Natural killer cell treated with Interleukin-12 subunit alpha and Interleukin-12 subunit beta and Interleukin-15 and Interleukin-18, amount 100 ng/mL, for 72 hours (primary cell): ENCODE measurements at places on chromosomes 1 and 21.

DNA sequence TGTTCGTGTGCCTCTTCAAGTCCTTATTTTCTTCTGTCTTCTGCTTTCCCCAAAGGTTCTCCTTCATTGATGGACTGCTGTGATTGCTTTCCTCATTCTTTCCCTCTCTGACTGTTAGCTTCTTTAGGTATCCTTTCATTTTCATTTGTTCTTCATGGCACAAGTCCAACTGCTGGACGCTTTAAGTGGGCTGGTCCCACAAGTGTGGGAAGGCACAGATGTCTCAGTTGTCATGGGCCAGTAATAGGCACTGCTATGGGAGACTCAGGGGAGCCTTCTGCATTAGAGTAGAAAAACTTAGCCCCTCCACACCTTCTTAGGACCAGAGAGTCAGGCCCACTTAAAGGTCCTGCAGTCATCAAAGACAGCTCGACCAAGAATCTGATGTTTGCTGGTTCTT, 122.3 kb upstream of the C1orf105 start:
- no peak for DNase-seq

DNA sequence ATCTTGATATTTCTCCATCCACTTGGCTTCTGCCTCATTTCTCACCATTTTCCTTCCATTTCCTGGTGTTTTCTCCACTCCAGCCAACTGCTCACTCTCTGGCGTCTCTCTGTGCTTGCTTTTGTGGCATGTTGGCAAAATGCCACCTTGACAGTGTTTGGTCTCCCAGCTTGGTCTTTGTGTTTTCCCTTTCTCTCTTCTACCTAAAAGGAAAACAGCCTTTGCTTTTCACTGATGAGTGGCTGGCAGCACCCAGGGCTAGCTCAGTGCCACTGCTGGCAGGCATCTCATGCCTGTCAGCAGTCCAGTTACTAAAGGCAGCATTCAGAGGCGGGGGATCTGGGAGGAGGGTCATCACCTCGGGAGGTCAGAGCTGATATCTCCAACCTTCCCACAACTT, 55.3 kb upstream of the DSCAM start:
- no peak for DNase-seq

DNA sequence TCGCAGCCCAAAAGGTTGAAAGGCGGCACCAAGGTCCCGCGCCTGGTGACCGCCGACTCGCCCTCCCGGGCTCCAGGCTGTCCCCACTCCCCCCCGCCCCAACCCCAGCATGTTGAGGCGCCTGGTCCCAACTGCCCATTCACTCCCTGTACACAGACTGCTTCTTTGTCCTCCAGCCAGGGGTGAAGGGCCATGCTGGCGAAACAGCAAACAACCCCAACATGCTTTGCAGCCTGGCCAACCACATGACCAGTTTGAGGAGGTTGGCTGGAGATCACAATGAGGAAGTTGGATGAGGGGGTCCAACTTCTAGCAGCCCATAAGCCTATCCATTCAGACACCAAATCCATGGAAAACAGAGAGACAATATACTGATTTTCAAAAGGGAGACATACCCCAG, 13.5 kb downstream of the PDE9A start:
- no peak for DNase-seq

GRCh38 chr1:171715813-171716251, 26.0 kb downstream of the VAMP4 start:
- no peak for DNase-seq

DNA sequence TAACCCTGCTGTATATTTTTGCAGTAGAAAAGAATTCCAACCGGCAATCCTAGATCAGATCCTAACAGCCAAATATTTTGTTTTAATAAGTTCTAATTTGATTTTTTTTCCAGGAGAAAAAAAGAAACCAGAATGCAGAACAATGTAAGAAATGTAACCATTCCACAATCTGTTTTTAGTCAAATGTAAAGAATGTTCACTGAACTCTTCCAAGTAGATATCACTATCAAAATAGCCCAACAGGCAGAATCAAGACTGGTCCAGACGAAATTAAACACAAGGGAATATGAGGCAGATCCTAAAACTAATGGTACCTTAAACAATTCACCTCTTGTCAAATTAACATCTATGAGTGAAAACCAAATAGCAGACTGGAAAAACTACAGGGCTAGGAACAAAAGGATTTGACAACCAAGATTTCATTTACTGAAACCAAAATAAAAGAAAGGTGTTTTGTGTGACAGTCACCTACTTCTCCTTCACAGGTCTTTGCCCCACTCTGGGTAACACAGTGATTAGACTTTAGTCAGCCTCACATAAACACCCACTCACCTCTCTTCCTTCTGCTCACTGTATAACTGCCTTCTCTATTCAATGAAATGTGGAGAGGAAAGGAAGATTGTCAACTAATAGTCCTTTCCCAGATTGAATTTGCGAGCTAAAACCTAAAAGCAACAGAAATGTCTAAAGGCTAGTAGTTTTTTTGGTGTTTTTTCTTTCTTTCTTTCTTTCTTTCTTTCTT, 137.9 kb downstream of the FAF1 start:
- DNase-seq = no peak

GRCh38 chr1:230011333-230012092, 55.5 kb upstream of the GALNT2 start:
- DNase-seq = peak; percentile 31

DNA sequence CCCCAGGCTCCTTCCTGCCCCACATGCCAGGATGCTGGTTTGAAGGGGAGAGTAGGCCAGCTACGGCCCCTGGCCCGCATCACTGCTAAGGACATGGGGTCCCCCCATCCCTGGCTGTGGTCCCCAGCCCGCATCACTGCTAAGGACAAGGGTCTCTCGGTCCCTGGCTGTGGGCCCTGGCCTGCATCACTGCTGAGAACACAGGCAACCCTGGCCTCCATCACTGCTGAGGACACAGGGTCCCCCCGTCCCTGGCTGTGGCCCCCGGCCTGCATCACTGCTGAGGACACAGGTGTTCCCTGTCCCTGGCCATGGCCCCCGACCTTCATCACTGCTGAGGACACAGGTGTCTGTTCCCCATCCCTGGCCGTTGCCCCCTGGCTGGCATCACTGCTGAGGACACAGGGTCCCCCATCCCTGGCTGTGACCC, 448 bp upstream of the OBSCN start:
- DNase-seq = no peak

GRCh38 chr1:202860744-202861419, 28.1 kb downstream of the RABIF start:
- no peak for DNase-seq

DNA sequence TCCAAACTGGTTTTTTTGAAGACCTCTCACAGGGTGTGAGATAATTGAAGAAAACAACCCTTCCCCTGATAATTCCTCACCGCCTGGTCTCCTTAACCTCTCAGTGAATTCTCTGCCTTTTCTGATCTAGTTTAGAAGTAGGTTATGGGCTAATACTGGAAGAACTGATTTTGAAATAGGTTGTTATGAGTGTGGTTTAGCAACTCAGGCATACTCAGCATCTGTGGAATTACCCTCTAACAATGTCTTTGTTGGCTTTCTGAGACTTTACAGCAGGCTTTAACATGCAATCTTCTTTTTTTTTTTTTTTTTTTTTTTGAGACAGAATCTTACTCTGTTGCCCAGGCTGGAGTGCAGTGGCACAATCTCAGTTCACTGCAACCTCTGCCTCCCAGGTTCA, 10.3 kb upstream of the PLD5 start:
- DNase-seq = no peak

- DNase-seq = no peak
These were observed 5.7 kb downstream of the RGS5 start for GRCh38 chr1:163197022-163197421.

GRCh38 chr1:161285521-161285920, 24.2 kb downstream of the MPZ start:
- no peak for DNase-seq
